Aorta (tissue), 5 donors: ENCODE measurements at places on chromosomes 3 and 15. TPM values are rescaled to one million over a fixed set of nuclear protein-coding genes. Genes with fewer than 3 reads are reported as not detected.
A peak's percentile ranks its signal among the peaks of the same experiment; 100 is the strongest.

VWA5B2 gene
- not detected for total RNA-seq

PLSCR2 gene
- 1.4 TPM for total RNA-seq

PLIN1 gene
- 4.1 TPM for total RNA-seq

CHP1 gene
- 60.8 TPM for total RNA-seq

C15orf62 gene
- 0.19 TPM for total RNA-seq

EPHA3 gene
- 19.3 TPM for total RNA-seq

- no peak for DNase-seq
These were observed 50.1 kb downstream of the KLHL25 start for GRCh38 chr15:85744579-85744978.

DNA sequence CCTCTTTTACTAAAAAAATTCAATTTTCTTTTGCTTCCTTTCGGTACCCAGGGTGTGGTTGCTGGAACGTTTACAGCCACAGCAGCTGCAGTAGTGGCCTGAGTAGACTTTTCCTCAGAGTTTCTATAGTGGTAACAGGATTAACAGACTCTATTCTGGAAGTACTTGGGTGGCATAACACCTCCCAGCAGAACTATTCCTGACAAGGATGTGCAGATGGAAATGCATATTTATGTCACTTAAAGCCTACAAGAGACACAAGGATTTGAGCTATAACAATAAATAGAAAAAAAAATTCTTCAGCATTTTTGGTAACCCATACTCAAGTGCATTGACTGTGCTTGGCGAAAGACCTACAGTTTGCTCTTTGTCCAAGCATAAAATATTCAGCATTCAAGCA, 94.0 kb downstream of the MDFIC2 start:
- DNase-seq: no peak

DNA sequence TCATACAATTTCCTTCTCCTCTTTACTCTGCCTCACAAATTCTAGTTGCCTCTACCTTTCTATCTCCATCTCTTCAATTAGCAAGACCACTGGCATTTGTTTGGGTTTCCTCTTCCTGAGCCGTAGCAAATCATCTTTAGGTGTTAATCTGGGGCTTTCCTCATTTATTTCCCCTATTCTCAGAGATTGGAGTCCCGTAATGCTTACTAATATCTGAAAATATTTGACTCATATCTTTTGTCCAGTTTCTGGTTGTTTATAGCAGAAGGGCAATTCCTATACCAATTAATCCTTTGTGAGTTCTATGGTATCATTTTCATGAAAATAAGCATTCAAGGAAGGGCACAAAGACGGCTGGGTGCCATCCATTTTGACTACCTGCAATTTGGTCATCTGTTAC, 103.7 kb downstream of the NR2E3 start:
- no peak for DNase-seq

GRCh38 chr15:43794269-43795037, 2.3 kb downstream of the SERF2 start:
- DNase-seq: no peak

DNA sequence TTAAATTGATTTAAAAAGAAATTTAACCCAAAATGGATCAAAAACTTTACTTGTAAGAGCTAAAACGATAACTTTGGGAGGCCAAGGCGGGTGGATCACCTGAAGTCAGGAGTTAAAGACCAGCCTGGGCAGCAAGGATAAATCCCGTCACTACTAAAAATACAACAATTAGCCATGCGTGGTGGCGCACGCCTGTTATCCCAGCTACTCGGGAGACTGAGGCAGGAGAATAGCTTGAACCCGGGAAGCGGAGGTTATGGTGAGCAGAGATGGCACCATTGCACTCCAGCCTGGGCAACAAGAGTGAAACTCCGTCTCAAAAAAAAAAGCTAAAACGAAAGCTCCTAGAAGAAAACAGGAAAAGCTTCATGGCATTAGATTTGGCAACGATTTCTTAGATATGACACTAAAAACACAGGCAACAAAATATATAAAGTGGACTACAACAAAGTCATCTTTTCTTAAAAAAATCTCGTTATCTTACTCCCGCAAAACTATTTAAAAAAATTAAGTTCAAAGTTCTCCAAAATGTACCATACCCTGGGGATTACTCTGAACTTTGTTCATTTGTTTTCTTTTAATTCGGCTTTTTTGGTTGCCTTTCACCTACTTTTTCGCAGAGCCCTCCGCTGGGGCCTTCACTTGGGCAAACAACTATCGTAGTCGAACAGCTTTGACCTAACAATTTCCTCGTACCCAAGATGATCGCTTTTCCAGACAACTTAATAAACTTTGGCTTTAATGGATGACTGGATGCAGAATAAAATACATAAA, 2.9 kb downstream of the HDDC3 start:
- no peak for DNase-seq

DNA sequence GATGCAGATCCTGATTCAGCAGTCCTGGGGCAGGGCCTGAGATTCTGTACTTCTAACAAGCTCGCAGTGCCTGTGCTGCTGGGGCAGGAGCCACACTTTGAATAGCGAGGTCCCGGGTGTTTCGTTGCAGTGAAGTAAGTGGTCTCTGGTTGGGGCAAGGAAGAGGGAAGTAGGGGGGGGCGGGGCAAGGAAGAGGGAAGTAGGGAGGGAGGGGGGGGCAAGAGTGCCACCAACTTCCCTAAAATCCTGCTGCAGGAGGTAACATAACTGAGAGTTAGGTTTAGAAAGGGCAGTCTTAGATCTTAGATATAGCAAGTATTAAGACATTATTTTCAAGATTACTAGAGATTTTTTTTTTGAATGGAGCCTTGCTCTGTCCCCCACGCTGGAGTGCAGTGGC, 35.5 kb downstream of the CRTAP start:
- no peak for DNase-seq

GRCh38 chr3:156161172-156161571, 40.8 kb downstream of the KCNAB1 start:
- DNase-seq: no peak

DNA sequence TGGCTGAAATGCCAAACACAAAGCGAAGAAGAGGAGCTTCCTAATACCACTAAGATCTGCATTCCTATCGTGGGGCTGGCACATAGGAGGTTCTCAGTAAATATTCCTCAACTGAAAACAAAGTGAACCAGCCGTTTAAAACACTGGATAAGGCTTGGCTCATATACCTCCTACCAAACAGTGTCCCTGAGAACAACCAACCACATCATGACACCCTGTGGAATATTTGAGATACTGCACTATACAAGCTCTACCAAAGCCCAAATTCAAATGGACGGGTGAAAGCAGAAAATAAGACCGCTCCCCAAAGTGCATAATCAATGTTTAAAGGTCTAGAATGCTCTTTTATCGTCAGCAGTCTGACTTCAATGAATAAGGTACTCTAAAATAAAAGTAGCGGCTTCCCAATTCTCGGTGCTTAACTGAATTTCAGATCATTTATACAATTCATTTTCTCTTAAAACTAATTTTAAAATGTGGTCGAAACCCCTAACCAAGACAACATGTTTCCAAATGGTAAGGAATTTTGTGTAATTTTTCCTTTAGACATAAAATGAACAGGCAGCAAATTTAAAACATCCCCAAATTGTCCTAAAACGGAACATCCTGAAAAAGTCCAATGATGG, 425.8 kb downstream of the ERC2 start:
- no peak for DNase-seq

- peak; percentile 78 for DNase-seq
These were observed 103.5 kb downstream of the TBC1D2B start for GRCh38 chr15:77974098-77974414.

DNA sequence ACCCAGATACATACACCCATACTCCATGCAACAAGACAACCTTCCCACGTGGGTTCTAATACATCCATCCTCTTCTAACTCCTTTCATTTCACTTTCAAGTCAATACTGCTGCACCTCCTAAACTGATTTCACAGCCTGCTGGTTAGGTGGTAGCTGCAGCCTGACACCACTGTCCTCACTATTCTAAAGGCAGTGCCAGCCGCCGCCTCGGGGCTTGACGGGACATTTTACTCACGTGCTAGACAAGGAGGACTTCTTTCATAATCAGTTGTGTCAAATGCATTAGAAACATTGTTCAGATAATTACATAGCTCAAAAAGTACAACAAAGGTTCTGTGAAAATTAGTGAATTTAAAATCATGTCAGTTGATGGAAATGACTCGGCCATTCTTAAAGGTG, 6.3 kb downstream of the UROC1 start:
- peak; percentile 24 for DNase-seq
